CD8-positive, alpha-beta memory T cell (primary cell): ENCODE measurements at places on chromosomes 7 and 10.

- no peaks in the 10 kb centered on the region for H3K36me3 ChIP-seq
- no peak for DNase-seq
- H3K4me3 ChIP-seq: no peak overlapping the region
- no peaks in the 10 kb centered on the region for H3K27me3 ChIP-seq
- H3K4me1 ChIP-seq: no peaks in the 10 kb centered on the region
- no peak overlapping the region for H3K27ac ChIP-seq
Observed at GRCh38 chr7:146565872-146566271, 449.3 kb downstream of the CNTNAP2 start.

GRCh38 chr7:92626281-92626809, 36.2 kb upstream of the FAM133B start:
- H3K4me3 ChIP-seq: no peak overlapping the region
- no peak overlapping the region for H3K27ac ChIP-seq
- no peaks in the 10 kb centered on the region for H3K36me3 ChIP-seq
- peaks cover 27% of the 10 kb centered on the region for H3K4me1 ChIP-seq

DNA sequence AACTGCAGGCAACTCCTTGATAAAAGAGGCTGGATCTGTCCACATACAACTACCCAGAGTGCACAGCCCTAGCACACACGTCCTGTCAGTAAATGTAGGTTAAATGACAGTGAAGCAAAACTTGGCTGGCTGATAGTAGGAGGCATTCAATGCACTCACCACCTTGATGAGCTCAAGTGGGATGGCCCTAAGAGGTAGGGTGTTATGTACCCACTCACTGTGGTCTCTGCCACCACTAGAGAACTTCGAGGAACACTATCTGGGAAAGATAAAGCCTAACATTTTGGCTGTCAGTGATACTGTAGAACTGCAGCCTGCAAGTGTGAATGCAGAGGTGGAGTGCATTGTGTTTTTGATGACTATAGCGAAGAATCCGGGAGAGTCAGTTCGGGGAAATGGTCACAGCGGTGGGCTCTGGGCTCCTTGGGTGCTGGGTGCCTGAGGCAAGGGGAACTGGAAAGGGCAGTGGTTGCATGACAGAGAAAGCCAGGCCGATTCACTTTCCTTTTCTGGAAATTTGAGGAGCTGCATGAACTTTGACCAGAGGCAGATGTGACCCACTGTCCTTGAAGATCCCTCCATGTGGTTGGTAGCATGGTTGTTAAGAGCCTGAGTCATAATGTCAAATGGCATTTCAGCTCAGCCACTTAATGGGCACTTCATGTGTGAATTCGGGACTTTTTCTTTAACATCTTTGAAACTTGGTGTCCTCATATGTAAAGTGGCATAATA, 93.1 kb upstream of the ZPBP start:
- H3K27ac ChIP-seq: no peak overlapping the region
- H3K4me3 ChIP-seq: no peak overlapping the region
- no peaks in the 10 kb centered on the region for H3K4me1 ChIP-seq

GRCh38 chr7:141696348-141696747, 5.6 kb downstream of the DENND11 start:
- H3K27ac ChIP-seq: no peak overlapping the region
- DNase-seq: no peak
- H3K4me3 ChIP-seq: no peak overlapping the region
